ENCODE measurements at places on chromosomes 3 and 15. TPM values are rescaled to one million over a fixed set of nuclear protein-coding genes. Genes with fewer than 3 reads are reported as not detected.

SMAD6 gene
- total RNA-seq: 0.96 TPM

RARRES1 gene
- 0.85 TPM for total RNA-seq

ACP3 gene
- 1.9 TPM for total RNA-seq

SLC22A14 gene
- total RNA-seq: under 0.01 TPM
